ENCODE measurements at places on chromosomes 11 and 22.

DNA sequence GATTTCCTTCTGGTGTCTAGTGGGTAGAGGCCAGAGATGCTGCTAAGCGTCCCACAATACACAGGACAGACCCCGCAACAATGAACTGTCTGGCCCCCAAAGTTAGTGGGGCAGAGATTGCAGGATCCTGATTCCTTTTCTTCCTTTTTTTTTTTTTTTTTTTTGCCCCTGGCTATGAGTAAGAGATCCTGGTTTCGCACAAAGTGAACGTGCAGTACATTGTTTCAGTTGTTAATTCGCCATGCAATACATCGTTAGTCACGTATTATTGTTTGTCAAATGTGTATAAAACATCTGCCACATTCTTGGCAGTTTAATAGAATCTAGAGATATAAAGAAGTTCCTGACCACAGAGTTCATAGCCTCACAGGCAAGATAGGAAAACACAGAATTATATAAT is 20.2 kb downstream of the ST3GAL4 start:
- DNase-seq = no peak

DNA sequence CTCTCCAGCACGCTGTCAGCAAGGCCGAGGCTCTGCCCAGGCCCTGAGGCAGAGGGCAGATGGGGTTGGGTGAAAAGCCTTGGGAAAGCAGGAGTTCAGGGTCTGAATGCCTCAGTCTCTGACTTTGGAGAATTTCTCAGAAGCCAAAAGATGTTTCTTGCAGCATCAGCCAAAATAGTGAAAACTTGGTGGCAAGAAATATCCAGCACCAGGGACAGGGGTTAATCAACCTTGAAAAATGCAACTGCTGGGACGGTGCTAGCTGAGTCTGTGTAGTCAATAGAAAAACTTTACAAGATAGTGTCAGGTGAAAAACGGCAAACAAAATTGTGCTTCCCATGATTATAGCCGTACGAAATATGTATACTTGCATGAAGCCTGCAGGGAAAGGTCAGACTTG is 1.4 kb upstream of the ABCC8 start:
- no peak for DNase-seq

DNA sequence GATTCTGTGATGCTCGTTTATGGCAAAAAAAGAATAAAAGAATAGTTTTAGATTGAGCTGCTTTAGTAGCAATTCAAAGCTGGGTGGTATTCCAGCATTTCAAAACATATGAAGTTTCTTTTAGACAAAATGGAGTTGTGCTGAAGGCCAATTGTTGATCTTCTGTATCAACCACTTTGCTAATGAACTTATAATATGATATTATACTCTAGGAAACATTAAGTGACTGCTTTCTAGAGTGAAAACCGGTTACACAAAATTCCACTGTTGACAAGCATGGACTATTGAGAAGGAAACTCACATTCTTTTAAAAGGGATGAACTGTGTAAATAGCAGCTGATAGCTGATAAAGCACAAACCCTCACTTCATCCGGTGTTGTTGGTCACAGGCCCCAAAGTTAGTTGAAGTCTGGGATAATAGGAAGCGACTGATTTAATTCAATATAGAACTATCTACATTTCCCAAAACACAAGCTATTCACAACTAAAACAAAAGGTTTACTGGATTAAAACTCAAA is 255.1 kb downstream of the CADM1 start:
- DNase-seq = no peak

- DNase-seq = no peak
These were observed 124.5 kb upstream of the SORL1-AS1 start for GRCh38 chr11:121577106-121577848.

DNA sequence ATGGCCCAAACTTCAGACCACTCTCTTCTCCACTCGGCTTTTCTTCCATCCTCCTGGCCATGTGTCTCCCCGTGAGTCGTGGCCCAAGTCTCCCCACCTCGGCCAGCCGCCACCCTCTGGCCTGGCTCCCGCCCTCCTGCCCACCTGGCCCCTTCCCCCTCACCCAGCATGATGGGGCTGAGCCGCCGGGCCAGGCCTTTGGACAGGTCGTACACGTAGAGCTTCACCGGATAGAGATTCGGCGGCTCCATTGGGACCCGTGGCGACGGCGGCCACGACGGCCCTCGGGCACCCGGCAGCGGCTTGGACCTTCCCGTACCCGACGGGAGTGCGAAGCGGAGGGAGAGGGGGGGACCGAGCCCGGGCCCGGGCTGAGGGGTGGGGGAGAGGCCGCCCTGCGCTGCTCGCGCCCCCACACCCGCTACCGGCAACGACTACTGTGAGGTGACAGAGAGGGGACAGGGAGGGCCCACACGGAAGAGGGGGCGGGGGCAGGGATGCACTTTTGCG is at the start of gene DESI1:
Gene DESI1 (minus strand): TSS at position 455 of the 510 bp plus-strand sequence. CDS start 204 bp downstream, at position 251.
- no peak for DNase-seq

GRCh38 chr11:100619484-100619883 is 67.6 kb upstream of the ARHGAP42 start:
- DNase-seq = no peak

GRCh38 chr22:25373961-25374360 is 154.5 kb downstream of the CRYBB2 start:
- no peak for DNase-seq

DNA sequence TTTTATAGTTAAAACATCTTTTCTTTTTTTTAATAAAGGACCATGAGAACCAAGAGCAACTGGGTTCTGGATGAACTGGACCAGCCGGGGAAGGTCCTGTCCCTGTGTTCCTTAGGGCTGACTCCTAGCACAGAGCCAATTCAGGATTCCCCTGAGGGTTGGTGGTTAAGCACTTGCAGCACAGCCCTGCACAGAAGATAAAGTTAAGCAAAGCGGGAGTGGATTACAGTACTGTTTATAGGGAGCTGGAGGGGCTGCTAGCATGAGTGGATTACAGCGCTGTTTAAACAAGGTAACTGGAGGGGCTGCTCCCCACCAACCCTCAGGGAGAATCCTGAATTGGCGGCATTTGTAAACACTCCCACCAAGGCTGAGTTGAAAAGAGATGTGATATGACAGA is 90.6 kb downstream of the CELSR1 start:
- no peak for DNase-seq

GRCh38 chr22:35203583-35203982 is 53.7 kb upstream of the HMGXB4 start:
- DNase-seq = no peak

DNA sequence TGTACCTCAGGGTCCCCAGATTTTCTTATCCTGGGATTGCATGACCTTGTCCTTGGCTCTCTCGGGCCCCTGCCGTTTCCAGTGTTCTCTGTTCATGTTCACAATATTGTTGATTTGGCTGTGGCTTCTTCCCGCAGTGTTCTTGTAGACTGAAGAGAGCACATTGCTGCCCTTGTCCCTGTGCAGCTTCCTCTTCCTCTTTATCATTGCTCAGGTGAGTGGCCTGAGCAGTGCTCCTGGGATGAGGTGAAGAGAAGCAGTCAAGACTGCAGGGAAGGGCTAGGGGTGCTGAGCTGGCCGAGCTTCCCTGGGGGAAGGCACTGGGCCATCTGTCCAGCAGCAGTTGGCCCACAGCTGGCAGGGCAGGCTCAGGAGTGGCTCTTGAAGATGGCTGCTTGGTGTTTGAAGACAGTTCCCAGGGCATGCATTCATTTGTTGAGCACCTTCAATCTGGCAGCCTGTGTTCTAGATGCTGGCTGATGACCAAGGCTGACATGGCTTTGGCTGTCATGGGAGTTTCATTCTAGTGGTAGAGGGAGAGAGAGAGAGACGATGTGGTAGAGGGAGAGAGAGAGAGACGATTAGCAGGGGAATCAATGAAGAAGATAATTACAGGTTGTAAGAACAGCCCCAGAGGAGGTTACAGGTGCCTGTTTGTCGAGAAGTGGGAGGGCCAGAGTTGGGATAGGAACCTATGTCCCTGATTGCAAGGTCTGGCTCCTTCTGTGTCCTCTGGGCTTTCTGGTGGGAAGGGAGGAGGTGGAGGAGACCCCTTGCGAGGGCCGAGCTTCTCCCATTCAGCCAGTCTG is 17.4 kb downstream of the BMAL1 start:
- DNase-seq = no peak

DNA sequence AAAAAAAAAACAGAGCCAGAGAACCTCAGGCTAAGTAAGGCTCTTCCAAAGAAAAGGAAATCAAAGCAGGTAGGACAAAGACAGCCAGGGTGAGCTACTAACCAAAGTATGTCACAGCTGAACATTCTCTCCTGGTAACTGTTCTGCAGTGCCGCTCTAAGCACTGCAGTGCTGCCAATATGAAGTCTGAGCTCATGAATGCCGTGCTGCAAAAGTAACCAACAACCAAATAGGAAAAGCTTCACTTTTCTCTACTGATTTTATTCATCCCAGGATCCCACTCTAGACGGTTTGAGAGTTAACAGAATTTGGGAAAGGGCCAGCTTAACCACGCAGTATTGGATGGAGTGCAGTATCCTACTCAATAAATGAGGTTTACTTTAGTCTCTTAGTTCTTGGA is 3.5 kb downstream of the SIK3 start:
- no peak for DNase-seq

DNA sequence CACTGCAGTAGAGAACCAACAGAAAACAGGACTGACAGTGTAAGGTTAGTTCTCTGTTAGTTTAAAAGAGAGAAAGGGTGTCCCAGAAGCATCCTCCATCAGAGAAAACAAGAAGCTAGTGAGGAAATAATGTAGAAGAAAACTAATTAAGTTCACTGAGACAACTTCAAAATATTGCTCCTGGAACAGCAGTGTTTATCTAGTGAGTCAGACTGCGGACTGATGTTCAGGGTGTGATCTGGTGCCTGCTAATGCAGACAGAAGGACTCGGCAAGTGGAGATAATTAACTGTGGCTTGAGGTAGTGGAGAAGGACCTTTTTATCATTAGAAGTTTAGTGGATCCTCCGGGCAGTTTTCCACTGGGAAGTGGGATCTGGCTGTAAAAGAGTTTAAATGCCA is 55.4 kb downstream of the CDON start:
- DNase-seq = peak; percentile 28
